GM18507 (cell line): ENCODE measurements at places on chromosomes 5 and 9.

- no peak for DNase-seq
Observed at GRCh38 chr5:171162596-171162995, 146.5 kb upstream of the TLX3 start.

DNA sequence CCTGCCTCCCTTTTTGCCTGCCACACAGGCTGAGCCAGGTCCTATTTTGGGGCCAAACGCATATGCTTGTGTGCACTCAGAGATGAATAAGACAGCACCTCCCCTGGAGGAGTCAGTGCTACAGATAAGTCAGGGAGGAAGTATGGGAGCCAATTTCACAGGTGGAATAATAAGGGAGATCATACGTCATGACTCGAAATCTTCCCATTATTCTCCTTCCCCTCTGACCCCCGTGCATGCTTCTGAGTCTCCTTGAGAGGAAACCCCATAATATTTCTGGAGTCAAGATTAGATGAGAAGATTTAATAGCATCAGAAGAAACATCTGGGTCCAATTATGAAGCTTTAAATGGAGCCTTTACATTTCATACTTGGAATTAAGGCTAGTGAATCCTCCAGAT is 15.1 kb upstream of the ZCCHC7 start:
- no peak for DNase-seq

- DNase-seq = no peak
Observed at GRCh38 chr5:124227914-124228313, 518.5 kb downstream of the ZNF608 start.

DNA sequence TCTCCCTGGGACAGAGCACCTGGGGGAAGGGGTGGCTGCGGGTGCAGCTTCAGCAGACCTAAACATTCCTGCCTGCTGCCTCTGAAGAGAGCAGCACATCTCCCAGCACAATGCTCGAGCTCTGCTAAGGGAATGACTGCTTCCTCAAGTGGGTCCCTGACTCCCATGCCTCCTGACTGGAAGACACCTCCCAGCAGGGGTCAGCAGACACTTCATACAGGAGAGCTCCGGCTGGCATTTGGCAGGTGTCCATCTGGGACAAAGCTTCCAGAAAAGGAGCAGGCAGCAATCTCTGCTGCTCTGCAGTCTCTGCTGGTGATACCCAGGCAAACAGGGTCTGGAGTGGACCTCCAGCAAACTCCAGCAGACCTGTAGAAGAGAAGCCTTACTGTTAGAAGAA is 77.2 kb downstream of the SLCO6A1 start:
- DNase-seq = no peak

- no peak for DNase-seq
Observed at GRCh38 chr5:25544652-25545249, 900.0 kb upstream of the CDH10 start.
